ENCODE measurements at places on chromosomes 5 and 9. TPM values are rescaled to one million over a fixed set of nuclear protein-coding genes. Genes with fewer than 3 reads are reported as not detected.

Gene KCNIP1
- 5.9 TPM for polyA plus RNA-seq

Gene MEGF10
- polyA plus RNA-seq, result 2.4 TPM

Gene PIP5KL1
- polyA plus RNA-seq, result 3.9 TPM

Gene GHR
- 3.3 TPM for polyA plus RNA-seq

Gene RNF183
- polyA plus RNA-seq, result 7.5 TPM

Gene ECSCR
- 13.9 TPM for polyA plus RNA-seq

Data from testis (tissue), 5 donors.